ENCODE measurements at places on chromosomes 5 and 9. TPM values are rescaled to one million over a fixed set of nuclear protein-coding genes. Genes with fewer than 3 reads are reported as not detected.

DNA sequence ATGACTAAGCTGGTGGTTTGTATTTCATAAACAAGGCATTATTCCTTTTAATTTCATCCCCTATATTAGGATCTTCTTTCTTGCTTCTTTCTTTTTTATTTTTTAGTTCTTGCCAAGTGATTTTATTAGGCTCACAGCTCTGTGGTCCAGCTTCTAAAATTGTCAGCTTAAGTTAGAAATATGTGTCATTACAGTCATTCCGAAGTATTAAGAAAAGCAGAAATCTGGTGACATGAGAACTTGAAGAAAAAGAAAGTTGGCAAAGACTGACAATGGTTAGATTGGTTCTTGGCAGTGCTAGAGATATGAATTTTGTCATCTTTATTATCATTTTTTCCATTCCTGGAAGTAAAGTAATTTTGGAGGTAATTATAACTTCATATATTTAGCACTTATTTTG is 166.5 kb upstream of the PRR16 start:
- DNase-seq, result no peak

- no peak for DNase-seq
These were observed 44.1 kb upstream of the STXBP1 start for GRCh38 chr9:127567730-127568617.

The CAMSAP1 gene
- 25.5 TPM for total RNA-seq

DNA sequence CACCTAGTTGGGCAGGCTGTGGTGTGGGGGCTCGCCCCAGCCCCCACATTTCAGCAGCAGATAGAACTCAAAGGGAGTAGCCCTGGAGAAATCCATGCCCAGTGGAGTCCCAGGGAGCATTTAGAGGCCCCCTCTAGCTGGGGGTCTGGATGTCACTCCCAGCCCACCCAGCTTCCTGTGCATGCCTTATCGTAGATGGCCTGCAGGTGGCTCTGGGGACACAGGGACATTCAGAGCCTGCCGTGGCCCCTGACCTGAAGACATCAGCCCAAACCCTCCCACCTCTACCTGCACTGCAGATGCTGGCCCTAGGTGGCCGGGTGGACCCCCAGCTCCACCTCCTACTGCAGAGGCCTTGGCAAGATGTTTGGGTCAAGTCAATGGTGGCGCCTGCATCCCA is 49.0 kb upstream of the LMX1B start:
- DNase-seq, result no peak

The LTC4S gene
- 12.8 TPM for total RNA-seq

The ADRA1B gene
- 4.9 TPM for total RNA-seq

DNA sequence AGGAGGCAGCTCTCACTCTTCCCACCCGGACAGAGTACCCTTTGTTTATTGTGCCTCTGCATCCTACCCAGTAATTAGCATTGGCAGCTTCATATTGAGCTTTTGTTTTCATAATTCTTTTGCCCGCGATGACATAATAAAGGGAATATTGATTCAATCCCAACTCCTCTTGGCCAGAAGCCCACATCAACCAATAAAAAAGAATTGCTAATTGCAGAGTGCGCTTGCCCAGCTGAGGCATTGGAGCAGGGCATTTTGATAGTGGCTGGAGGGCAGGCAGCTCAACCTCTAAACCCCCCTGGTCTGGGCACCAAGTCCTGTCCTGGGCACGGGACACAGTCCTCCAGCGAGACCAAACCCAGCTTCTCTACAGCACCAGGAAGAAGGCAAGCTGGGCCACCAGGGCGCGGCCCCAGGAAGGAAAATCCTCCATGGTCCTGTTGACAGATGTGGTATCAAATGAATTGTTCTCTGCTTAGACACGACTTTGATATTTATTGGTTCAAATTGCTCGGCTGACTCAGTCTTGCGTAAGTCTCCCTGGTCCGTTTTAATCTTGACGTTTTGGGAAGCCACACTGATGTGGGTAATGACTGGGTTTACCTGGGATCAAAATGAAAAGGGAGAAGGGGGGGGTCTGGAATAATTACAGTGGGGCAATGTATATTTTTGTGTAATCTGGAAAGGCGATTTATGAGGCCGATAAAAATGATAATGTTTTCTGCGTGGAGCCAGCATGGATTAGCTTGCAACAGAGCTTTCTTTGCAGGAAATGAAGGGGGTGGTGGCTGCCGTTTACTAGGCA is 220.7 kb upstream of the MSX2 start:
- no peak for DNase-seq

DNA sequence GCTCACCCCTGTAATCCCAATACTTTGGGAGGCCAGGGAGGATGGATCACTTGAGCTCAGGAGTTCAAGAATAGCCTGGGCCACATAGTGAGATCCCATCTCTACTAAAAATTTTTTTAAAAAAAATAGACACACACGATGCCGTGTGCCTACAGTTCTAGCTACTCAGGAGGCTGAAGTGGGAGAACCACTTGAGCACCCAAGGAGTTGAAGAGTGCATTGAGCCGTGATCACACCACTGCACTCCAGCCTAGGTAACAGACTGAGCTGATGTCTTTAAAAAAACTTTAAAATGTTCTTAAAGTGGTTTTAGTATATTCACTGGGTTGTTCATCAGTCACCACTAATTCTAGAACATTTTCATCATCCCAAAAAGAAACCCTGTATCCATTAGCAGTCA is 51.9 kb upstream of the RNF38 start:
- DNase-seq, result no peak

DNA sequence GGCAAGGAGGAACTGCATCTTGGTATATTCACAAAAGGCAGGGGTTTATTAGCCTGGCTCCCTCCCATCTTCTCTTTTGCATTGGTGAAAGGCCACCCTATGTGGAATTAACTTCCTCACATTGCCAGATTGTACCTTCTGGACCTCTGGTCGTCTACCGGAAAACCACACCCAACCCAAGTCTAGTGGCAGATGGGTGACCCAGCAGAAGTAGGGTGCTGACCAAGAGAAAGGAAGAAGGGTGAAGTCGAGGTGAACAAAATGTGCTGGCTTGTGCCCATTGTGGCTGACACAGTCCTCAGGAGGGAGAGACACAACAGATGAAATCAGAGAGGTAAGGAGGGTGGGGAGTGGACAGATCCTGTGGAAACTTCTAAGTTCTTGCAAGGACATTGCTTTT is 39.8 kb upstream of the DAP start:
- DNase-seq, result no peak

- no peak for DNase-seq
These were observed 246.6 kb downstream of the HSPA4 start for GRCh38 chr5:133298447-133298846.

DNA sequence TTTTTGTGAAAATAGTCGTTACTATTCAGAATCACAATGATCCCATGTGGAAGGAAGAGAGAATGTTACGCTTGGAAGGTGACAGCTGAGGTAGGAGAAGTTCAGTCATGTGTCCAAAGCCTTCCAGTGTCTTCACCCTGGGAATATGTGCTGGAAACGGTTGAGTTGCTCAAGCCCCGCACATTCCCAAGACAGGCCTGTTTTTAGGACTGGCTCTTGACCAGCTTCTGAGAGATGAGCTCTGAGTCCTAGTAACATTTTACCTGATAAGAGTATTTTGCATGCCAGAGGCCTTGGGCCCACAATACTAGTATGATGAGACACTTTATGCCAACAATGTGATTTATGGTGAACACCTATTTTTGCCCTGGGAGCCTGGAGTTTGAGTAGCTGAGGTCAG is 101.7 kb downstream of the LMNB1 start:
- no peak for DNase-seq

- DNase-seq, result no peak
These were observed 754 bp downstream of the GFPT2 start for GRCh38 chr5:180352116-180353047.

DNA sequence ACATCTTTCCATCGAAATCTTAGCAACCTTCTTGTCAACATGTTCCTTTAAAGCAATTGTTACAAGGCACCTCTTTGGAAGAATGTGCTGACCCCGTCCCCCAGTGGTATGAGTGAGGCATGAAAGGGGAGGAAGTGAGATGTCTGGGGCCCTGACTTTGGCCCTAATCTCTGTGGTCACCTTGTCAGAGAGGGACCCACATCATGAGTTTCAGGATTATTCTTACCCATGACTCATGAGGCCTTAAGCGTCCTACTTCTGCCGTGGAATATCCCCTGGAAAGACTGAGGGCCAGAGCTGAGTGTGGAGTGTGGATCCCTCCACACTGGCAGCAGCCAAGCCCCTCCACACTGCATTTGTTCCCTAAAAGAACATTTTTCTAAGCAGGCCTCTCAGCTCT is 81.2 kb downstream of the FSTL4 start:
- no peak for DNase-seq

- no peak for DNase-seq
These were observed 271.0 kb upstream of the RIOK2 start for GRCh38 chr5:97454015-97454414.

The CCNI2 gene
- not detected for total RNA-seq

GRCh38 chr5:174816858-174817257 is 92.5 kb downstream of the MSX2 start:
- no peak for DNase-seq

The ZNF622 gene
- 49.0 TPM for total RNA-seq

- DNase-seq, result no peak
These were observed 19.7 kb downstream of the LCP2 start for GRCh38 chr5:170277867-170278281.

GRCh38 chr9:96478829-96479371 is 28.9 kb downstream of the HABP4 start:
- DNase-seq, result no peak

The PCDHGA9 gene
- total RNA-seq, result 9.6 TPM

- no peak for DNase-seq
These were observed 2.2 kb downstream of the GAS1 start for GRCh38 chr9:86944796-86945727.

DNA sequence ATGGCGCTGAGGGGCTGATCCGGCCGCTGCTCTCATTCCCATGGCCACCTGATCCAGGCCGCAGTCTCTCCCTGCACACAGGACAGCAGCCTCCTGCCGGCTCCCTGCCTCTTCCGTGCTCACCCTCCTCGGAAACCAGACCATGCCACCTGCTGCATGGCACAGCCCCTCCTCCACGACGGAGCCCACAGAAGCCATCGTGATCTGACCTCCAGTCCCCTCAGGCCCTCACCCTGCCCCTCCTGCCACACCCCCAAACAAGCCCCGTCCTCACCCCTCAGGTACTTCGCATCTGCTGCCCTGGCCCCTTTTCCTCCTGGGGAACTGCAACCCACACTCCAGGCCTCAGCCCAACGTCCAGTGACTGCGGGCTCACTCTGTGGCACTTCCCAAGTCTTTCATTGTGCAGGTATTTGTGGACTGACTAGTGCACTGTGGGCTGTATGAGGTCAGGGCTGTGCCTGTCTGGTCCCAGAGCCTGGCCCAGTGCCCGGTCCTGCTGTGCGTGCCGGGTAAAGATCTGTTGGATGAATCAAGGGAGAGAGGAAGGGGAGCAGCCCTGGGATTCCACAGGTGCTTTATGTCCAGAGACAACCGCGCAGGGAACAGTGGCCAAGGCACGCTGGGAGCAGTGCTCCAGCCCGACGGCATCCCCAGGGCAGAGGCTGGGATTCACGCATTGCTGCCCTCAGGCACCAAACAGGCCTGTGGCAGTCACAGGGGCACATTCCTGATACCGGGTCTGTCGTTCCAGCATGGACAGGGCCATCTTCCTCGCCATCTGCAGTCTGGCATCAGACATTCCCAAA is 86.1 kb downstream of the ADAMTS2 start:
- DNase-seq, result peak; percentile 74

DNA sequence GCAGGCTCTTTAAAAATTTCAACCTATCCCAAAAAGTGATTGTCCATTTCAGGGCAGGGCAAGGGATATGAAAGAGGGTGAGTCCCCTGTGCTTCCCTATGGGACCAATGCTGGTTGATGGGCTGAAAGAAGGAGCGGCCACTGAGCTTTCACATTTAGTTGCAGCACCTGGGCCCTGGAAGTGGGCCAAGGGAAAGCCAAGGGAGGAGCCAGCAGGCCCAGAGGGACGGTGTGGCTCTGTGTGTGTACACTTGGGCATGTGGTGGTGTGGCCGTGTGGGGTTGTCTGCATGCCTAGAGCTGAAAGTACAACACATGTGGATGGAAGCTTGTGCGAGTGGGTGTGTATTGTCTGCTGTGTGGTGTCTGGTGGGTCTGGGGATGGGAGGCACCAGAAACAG is 14.0 kb upstream of the PSMD5 start:
- no peak for DNase-seq

GRCh38 chr5:24368115-24368514 is 276.7 kb downstream of the CDH10 start:
- no peak for DNase-seq

The TUT7 gene
- 14.6 TPM for total RNA-seq

GRCh38 chr5:81420039-81420667 is 26.2 kb upstream of the ACOT12 start:
- DNase-seq, result no peak

- no peak for DNase-seq
These were observed 725.3 kb upstream of the PTPRD start for GRCh38 chr9:11338130-11338529.

Measured in cardiac septum (tissue), 1 donor.